SK-N-MC (cell line): ENCODE measurements at places on chromosomes 16 and 17.

DNA sequence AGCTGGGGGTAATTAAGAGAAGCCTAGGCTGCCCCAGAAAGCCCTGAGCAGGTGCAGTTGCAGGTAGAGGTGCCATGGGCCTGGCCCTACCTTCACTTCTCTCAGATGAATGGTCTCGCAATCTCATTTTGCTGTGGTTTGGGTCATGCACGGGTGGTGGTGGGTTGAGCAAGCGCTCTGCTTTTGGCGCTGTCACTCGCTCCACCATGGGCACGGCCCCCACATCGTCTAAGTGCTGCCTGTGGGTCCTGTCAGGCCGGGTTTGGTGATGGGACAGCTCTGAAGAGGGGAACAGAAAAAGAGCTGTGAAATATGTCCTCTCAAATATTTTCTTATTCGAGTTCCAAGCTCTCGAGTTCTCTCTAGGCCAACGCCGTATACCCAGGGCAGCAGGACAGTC lies 39.9 kb downstream of the STH start:
- no peak for DNase-seq

DNA sequence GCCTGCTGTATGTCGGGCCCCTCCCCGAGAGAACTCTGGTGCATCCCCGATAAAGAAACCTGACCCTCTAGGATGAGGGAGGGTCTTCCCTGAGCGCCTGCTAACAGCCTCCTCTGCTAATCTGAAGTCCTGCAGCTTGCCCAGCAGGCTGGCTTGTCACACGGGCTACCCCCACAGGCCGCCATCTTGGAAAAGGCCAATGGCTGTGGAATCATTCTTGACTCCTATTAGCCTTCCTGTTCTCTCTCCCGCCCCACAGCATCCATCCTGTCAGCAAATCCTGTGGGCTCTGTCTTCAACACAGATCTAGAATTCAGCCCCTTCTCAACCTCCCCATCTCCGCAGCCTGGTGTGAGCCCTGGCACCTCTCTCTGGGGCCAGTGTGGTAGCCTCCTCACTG lies 12.0 kb downstream of the IL4R start:
- no peak for DNase-seq

DNA sequence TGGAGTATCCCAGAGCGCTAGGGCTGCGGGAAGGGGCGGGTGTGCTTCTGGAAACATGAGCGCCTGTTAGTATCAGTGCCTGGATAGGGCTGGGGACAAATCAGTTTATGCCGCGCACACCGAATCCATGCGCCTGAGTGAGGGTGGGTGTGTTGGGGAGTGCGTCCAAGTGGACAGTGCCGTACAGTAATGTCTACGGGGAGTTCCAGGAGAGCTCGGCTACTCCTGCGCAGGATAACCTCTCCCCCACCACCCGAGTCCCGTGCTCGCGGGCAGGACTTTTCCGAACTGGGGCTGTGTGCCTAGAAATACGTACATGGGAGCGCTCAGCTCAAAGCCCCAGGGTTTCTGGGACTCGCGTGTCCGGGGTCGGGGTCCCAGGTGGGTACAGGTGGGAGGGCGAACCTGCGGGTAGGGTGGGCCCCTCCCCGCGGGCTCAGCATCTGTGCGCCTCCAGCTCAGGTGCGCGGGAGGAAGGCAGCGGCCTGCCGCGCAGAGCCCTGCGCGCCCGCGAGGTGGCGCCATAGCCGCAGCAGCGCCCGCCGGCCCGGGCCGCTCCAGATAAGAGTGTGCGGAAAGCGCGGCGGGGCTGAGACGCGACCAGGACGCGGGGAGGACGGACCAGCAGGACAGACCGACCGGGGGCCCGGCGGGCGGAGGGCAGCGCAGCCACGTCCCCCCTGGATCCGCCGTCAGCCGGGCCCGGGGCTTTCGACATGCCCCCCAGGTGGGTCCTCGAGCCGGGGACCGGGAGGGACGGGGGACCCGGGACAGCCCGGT lies at the start of gene HIC1:
HIC1 (plus strand) TSS at position 592 of the 780 bp plus-strand sequence. CDS start 1,588 bp downstream, outside the sequence.
- DNase-seq: no peak

- DNase-seq: no peak
Observed at GRCh38 chr16:27284865-27285675, 16.5 kb upstream of the NSMCE1 start.

DNA sequence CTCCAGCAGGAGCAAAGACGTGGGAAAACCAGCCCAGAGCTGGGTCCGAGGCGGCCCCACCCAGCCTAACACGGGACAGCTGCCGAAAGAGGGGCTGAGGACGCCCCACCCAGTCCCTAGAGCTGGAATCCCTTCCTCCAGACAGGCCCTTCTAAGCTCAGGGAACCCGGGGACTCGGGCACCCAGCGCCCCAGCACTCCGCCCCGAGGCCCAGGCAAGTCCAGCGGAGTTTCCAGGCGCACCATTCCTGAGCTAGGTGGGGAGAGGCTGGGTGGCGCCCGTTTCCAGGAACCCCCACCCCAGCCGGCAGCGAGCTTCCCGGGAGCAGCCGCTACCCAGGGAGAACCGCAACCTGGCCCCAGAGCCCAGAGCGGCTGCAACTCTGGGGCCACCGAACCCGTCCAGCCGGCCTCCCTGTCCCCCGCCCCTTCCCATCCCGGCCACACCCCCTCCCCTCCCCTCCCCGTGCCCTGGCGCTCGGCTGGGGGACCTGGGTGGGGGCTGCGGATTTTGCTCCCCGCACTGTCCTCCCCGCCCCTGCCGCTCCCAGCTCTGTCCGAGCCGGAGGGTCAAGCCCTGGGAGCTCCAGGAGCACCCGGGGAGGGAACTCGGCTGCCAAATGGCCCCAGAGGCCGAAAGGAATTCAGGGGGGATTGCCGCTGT lies 536 bp downstream of the TMC6 start:
- DNase-seq: no peak

GRCh38 chr17:40075201-40075941 lies 12.6 kb downstream of the THRA start:
- no peak for DNase-seq

GRCh38 chr17:70365091-70365583 lies 195.8 kb downstream of the KCNJ2 start:
- DNase-seq: no peak

DNA sequence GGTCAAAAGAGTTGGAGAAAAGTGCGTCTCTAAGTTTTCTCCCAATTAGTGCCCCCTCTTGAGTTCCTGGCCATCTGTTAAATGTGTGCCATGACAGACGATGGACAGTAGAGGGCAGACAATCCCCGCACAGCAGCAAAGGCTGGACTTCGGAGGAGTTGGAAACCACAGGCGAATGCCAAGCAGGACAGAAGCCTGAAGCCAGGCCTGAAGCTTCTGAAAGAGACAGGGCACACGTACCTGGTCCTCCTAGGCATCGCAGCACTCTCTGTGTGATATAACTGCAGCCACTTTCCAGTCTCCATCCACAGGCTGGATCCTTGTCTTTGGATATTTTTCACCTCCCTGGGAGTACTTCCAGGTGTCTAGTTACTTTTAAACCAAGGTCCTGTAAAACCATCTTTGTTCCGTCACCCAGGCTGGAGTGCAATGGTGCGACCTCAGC lies 14.5 kb downstream of the C17orf100 start:
- DNase-seq: no peak

- DNase-seq: no peak
Observed at GRCh38 chr16:12358898-12359297, 382.4 kb downstream of the SNX29 start.

- no peak for DNase-seq
Observed at GRCh38 chr16:78686601-78687000, 587.1 kb downstream of the WWOX start.

DNA sequence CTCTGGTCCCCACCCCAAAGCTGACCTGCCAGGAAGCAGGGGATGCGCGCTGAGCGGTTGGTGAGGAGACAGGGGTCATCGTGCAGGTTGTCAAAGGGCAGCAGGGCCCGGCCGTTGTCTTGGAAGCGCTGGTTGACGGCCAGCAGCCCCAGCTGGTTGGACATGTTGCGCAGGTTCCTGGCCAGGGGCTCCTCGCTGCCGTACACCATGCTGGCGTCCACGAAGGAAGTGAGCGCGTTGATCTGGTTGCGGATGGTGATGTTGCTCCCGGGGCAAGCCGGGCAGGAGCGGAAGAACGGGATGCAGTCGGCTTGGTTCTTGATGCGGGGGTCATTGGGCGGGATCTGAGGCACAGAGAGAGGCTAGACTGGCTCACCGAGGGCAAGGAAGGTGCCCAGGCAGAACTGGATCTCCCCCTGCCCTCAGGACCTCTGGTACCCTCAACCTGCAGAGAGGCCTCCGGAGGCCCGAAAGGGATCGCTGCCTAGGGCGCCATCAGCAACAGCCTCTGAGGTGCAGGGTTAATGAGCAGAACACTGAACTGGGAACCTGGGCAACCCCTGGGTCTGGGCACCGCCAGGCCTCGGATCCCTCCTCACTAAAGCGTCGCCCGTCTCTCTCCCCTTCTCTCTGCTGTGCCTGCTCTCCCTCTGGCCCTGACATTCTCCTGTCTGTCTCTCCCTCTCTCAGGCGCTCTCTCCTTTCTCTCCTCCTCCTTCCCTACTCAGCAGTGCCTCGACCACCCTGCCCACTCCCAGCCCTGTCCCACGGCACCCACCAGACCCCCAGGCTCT lies 2.7 kb downstream of the MPO start:
- DNase-seq: no peak

DNA sequence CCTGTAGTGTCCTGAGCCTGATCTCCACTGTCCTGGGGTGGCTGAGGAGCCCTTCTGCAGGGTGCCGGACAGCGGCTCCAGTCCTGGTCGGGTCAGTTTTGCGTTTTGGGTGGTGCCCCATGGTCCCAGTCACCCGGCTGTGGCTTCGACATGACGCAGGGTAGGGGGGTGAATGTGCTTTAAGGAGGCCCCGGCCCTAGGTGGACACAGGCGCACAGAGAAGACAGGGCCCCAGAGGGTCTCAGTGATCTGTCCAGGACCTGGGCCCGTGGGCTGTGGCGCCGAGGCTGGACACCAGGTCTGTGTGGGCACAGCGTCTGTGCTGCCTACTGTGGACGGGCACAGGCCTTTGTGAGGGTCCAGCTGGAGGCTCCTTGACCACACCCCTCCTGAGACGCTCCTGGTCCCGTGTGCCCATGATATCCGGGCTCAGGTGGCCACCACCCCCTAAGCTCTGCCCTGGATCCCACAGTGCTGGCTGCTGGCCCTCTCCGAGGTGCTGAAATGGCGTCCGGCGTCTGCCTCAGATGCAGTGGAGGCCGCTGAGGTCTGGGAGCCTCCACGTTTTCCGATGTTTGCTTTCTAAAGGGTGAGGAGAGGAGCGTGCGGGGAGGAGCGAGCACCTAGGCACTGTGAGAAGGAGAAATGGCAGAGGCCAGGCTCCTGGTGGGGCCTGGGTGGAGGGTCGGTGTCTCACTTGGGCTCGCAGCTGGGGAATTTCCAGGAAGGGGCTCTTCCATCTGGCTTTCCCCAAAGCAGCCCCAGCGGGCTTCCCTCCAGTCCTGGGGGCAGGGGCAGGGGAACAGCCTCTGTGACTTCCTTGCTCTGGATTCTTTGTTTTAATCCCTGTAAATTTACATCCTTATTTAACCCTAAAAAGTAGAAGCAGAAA lies 56.1 kb upstream of the ACSF3 start:
- no peak for DNase-seq

GRCh38 chr17:63295839-63296590 lies 150.1 kb downstream of the CYB561 start:
- no peak for DNase-seq

- no peak for DNase-seq
Observed at GRCh38 chr17:48037838-48038323, 284 bp upstream of the COPZ2 start.

DNA sequence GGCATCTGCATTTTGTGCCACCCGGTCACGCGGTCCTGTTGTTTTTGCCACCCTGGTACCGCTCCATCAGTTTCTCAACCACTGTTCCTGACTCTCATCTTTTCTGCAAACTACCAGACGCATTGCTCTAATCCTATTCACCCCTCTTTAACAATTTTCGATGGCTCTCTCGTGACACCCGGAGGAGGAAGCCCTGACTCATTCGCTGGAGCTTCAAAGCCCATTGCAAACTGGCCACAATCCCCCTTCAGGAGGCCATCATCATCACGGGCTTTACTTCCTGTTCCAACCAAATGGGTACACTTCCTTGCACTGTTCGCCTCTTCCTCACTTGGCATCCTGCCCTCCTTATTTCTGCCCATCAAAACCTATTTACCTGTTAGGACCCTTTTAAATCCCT lies 155.3 kb downstream of the RGS9 start:
- DNase-seq: no peak

GRCh38 chr16:82108100-82108499 lies 61.9 kb downstream of the MPHOSPH6 start:
- DNase-seq: no peak

- no peak for DNase-seq
Observed at GRCh38 chr17:59607817-59608403, 11.8 kb upstream of the CLTC start.

GRCh38 chr16:89361751-89362539 lies 128.4 kb downstream of the ANKRD11 start:
- no peak for DNase-seq

DNA sequence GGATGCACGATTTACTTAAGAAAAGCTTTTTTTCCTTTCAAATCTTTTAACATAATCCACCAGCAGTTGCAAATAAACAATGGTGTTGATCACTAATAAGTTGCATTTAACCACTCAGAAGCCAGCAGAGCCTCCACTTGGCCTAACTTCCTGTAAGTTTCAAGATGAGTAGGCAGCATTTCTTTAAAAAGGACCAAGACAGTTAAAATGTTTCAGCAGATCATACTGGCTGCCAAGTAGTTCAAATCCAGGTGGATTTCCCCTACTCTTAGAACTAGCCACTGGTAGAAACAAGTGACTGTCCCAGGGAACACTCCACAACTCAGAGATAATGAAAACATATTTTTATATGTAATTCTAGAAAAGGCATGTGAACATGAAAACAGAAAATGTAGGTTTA lies 17.0 kb upstream of the RFFL start:
- no peak for DNase-seq

- DNase-seq: no peak
Observed at GRCh38 chr17:65885541-65886312, 306.2 kb downstream of the CEP112 start.

- DNase-seq: no peak
Observed at GRCh38 chr17:76556765-76557367, 17.0 kb downstream of the PRCD start.

GRCh38 chr16:20349615-20350014 lies 2.9 kb downstream of the UMOD start:
- DNase-seq: no peak

DNA sequence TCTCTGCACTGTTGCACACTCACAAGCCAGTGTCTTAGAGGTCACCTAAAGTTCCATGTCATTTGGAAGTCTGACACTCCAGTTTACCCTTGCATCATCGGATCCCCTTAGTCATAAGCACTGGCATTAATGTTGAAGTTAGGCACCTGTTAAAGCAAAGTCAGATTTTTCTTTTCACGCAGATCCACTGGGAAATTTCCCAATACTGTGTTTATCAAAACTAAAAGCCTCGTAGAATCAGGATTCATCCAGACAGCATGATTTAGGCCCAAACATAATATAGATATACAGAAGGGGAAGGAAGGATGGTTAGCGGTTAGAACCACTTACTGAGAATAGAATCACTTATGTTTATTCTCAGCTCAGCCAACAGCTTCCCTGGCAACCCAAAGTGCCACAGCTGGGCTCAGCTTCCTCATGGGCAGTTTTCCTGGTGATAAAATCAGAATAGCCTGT lies 30.1 kb upstream of the HAPSTR1 start:
- no peak for DNase-seq
